Fibroblast of lung (primary cell): ENCODE measurements at places on chromosomes 2 and 18.

- DNase-seq: no peak
Measured at GRCh38 chr2:16014041-16014787, 73.9 kb downstream of the MYCN start.

DNA sequence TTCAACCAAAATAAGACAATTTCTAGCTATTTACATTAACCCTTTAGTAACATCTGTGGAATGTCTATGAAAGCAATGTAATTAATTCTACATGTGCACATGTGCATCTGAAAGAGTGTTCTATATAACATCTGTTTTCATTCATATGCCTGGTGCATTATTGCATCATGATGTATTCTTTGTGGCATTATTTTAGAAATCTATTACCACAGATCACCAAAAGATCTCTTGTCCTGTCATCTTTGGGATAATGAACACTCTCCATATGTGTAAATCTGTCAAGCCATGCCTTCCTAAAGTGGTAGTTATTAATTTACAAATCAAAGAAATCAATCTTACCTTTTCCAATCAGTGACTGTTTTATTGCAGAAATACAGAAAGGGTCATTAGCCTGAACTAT is 86.9 kb downstream of the TRIB2 start:
- no peak for DNase-seq

- DNase-seq: no peak
Measured at GRCh38 chr2:67792681-67793091, 270.1 kb downstream of the C1D start.

GRCh38 chr2:216508229-216508628 is 9.6 kb downstream of the RPL37A start:
- DNase-seq: no peak

- no peak for DNase-seq
Measured at GRCh38 chr2:235616885-235617284, 123.0 kb downstream of the AGAP1 start.

- DNase-seq: peak; percentile 4
Measured at GRCh38 chr2:58680755-58681310, 439.7 kb upstream of the FANCL start.

DNA sequence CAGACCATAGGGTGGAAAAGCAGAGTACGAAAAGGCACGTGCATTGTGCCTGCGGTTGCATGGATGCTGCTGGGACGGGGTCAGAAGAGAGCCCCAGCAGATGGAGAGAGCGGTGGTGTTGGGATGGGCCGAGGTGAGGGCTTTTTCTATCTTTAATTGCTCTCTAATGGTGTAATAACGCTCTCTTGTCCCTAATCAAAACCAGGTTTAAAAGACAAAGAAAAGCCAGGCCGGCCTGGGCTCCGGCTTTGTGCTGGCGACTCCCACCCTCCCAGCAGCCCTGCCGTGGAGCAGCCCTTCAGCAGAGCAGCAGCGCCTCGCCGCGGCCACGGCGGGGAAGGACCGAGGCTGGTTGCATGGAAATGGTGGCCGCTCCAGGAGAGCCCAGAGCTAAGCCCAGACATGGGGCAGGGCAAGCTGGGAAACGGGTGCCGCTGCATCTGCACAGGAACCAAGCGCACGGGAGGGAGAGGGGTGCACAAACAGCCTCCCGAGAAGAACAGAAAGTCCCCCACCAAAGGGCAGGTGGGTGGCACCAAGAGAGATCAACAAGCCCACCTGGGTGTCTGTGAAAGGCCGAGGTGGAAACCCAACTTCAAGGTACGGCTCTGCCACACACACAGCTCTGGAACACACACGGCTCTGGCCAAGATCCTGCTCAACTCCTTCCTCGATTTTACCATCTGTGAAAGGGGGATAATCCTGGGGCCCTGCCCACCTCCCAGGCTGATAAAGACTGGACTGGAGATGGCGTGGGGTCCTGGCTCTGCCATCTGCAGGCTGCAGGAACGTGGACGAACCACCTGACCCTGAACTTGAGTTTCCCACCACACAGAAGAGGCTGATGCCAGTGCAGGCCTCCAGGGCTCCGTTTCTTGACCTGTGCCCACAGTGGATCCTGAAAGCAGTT is 15.0 kb downstream of the HS1BP3 start:
- peak; percentile 61 for DNase-seq

GRCh38 chr2:104857262-104858005 is 3.5 kb downstream of the POU3F3 start:
- peak; percentile 30 for DNase-seq

DNA sequence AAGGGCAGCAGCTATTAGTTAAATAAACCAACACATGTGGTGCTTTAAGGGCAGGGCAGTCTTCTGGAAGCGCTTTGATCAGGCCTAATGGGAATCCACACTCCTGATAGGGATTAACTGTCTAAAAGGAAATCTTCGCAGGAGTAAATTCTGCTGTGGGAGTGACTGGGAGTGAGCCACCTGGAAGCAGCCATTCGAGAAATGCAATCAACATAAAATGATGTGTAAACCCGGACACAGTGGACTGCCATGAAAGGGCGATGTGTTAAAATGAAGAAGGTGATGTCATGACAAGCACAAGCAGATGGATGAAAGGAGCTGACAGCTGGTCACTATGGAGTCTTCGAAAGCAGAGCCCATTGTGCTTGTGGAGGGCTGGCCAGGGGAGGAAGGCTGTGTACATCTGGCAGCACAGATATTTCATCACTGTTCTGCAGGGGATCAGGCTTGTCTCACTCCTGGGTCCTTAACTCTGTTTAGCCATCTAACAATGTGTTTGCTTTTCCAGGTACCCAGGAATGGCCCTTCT is 24.8 kb upstream of the GALNT14 start:
- no peak for DNase-seq

- no peak for DNase-seq
Measured at GRCh38 chr18:8717011-8717770, 11.8 kb downstream of the MTCL1 start.
